ENCODE measurements at places on chromosomes 2 and 18.

DNA sequence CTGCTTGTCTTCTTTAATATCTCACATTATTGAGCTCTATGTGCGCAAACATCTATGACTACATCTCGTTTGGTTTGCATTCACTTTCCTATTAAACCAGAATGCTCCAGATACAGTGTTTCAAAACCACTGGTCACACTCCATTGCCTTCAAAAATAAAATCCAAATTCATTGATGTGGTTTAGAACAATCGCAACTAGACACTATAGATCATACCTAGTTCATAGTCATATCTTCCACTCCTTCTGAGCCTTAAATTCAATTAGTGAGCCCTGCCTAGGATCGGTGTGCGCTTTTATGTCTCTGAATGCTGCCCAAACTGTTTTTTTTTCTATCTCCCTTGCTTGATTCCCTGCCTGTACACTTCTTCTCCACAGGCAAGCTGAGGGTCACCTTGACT lies 238.5 kb upstream of the RGPD4 start:
- DNase-seq = no peak

GRCh38 chr2:172861656-172862476 lies 126.2 kb downstream of the RAPGEF4 start:
- DNase-seq = no peak

GRCh38 chr18:21272016-21272579 lies 30.1 kb downstream of the GREB1L start:
- DNase-seq = no peak

- no peak for DNase-seq
Measured at GRCh38 chr2:120559401-120559800, 176.3 kb upstream of the GLI2 start.

DNA sequence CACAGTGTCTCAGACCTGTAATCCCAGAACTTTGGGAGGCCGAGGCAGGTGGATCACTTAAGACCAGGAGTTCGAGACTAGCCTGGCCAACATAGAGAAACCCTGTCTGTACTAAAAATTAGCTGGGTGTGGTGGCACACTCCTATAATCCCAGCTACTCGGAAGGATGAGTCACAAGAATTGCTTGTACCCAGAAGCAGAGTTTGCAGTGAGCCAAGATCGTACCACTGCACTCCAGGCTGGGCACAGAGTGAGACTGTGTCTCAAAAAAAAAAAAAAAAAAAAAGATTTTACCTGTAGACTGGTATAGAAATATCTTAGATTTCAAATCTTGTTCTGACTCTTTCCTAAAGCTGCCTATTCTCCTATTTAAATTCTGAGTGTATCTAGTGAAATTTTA lies 7.2 kb upstream of the KLHL29 start:
- DNase-seq = no peak

DNA sequence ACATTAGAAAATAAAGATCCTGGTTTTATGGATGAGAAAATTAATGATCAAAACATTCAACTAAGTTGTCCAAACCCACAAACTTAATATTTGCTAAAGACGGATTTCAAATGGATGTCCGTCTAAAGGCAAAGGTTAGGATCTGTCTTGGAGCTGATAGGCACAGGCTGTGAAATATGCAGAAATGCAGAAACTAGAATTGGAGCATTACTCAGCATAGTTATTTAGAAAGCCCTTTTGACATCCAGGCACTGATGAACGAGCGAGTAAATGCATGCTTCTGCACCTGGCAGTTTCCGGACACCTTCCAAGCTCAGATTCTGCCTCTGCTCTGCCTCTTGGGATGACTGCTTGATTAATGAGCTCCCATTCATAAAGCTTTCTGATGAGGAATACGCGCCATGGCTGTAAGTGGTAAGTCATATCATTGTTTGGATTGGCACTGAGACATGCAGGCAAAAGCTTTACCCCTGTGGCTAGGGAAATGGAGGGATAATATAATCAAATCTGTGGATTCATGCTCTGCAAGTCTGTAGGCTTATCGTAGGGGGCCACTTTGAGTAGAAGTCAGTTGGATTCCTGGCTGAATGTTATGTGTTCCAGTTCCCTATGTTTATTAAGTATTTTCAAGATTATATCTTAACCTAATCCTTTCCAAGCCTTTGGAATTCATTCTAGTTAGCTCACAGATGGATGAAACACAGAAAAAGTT lies 2176.3 kb upstream of the CELF4 start:
- no peak for DNase-seq

DNA sequence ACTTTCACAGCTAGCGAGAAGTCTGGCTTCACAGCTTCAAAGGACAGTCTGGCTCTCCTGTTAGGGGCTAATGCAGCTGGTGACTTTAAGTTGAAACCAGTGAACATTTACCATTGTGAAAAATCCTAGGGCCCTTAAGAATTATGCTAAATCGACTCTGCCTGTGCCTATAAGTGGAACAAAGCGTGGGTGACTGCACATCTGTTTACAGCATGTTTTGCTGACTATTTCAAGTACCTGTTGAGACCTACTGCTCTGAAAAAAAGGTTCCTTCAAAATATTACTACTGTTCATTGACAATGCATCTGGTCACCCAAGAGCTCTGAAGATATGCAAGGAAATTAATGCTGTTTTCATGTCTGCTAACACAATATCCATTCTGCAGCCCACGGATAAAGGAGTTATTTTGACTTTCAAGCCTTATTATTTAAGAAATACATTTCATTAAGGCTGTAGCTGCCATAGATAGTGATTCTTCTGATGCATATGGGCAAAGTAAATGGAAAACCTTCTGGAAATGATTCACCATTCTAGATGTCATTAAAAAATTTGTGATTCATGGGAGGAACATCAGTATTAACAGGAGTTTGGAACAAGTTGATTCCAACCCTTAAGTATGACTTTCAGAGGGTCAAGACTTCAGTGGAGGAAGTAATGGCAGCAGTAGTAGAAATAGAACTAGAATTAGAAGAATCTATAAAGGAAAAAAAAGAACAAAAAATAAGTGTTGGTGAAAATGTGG lies 48.9 kb downstream of the POLR1A start:
- DNase-seq = no peak

DNA sequence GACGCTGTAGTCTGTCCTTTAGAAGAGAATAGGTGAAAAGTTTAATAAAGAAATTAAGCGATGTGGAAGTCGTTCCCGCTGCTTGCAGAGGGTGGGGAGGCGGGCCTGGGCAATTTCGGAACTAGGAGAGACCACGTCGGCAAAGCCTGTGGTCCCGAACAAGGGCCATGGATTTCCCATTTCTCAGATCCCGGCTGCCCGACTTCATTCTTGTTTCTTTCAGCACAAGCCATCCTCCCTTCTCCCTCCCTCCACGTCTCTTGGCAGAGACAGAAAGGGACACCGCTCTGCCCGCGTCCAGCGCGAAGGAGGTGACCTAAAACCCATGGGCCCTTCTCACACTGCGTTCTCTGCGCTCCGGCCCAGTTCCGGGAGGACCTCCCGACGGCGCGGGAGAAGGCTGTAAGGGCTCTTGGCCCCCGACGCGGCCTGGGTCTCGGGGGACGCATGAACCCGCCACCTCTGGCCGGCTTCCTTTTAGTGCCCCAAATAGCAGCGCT lies 2.2 kb upstream of the BCL2L11 start:
- DNase-seq = no peak

- no peak for DNase-seq
Measured at GRCh38 chr2:234363011-234363487, 133.8 kb downstream of the ARL4C start.

DNA sequence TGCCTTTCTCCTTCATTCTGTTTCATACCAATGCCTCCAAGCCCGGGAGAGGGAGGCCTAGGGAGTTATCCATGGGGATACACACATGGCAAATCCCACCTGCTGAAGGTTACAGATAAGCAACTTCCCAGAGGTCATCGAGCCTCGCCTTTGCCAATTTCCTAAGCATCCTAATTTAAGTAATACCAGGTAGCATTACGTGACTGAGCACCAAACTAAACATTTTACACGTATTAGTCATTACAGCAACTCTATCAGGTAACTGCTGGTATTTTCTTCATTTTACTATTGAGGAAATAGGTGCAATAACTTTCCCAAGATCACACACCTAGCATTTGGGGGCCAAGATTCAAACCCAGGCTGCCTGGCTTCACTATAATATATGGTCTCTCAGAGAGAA lies 30.1 kb upstream of the BZW1 start:
- DNase-seq = no peak

GRCh38 chr2:192072261-192072660 lies 122.5 kb downstream of the TMEFF2 start:
- DNase-seq = no peak

GRCh38 chr18:9517869-9518268 lies 42.6 kb downstream of the RALBP1 start:
- DNase-seq = no peak

GRCh38 chr2:9099341-9099751 lies 95.9 kb upstream of the MBOAT2 start:
- no peak for DNase-seq

DNA sequence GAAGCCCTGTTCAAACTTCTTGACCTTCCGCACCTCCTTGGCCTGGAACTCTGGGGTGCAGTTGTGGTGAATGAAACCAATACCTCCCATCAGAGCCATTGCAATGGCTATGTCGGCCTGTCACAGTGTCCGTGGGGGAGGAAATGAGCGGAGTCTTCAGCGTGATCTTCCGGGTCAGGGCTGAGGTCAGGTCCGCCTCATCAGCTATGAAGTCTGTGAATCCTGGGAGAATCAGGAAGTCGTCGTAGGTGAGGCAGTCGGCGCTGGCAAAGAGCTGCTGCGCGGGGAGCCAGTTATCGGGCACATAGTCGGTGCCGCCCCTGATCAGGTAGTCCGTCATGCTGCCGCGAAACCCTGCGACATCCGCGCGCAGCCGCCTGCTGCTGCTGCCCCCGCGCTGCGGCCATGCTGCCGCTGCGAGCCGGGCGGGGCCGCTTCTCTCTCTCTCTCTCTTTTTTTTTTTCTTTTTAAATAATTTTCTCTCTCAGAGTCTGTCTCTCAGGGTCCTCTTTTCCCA lies 154.1 kb upstream of the ZSWIM2 start:
- no peak for DNase-seq

- no peak for DNase-seq
Measured at GRCh38 chr2:239118675-239119211, 270.9 kb downstream of the TWIST2 start.

- no peak for DNase-seq
Measured at GRCh38 chr2:127175751-127176354, 44.2 kb downstream of the CYP27C1 start.

DNA sequence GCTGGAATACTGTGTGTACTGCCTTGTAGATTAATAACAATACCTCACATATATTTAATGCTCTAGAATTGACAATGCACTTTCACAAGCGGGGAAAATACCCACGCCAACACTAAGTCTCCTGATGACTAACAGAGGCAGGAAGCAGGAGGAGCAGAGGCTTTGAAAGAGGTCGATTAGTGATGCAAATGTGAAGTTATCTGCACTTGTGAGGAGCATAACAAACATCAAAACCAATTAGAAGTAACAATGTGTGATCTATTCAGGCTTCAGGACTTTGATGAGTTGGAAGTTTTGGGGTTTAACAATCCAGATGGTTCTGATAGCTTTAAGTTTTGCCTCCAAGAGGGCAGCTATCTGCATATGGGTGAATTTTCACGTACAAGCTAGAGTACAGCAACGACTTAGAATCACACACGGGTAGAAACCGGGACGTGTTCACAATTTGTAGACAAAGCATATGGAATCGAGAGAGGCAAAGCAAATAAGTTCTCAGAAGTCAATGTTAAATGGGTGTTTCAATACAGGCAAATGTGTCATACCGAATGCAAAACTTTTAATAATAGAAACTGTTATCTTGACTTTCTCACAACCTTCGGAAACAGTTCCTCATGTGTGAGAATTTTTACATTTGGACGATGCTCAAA lies 114.5 kb downstream of the METTL8 start:
- no peak for DNase-seq

DNA sequence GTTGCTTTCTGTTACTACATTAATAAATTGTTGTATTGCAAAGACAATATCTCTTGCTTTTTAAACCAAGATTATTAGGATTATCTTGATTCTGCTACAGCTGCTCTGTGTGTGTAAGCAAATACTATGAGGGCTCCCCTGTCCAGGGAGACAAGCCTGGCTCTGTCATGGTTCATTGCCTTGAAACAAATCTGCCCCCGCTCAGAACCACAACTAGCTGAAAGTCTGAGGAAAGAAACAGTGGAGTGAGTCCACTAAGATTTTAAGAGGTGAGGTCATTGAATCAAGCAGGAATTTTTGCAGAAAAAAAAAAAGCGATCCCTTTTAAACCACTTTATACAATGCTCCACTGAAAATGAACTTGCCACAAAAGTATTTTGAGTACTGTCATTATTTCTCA lies 30.8 kb upstream of the LRRTM4 start:
- DNase-seq = no peak

- DNase-seq = no peak
Measured at GRCh38 chr2:157424374-157424773, 19.5 kb downstream of the CYTIP start.

DNA sequence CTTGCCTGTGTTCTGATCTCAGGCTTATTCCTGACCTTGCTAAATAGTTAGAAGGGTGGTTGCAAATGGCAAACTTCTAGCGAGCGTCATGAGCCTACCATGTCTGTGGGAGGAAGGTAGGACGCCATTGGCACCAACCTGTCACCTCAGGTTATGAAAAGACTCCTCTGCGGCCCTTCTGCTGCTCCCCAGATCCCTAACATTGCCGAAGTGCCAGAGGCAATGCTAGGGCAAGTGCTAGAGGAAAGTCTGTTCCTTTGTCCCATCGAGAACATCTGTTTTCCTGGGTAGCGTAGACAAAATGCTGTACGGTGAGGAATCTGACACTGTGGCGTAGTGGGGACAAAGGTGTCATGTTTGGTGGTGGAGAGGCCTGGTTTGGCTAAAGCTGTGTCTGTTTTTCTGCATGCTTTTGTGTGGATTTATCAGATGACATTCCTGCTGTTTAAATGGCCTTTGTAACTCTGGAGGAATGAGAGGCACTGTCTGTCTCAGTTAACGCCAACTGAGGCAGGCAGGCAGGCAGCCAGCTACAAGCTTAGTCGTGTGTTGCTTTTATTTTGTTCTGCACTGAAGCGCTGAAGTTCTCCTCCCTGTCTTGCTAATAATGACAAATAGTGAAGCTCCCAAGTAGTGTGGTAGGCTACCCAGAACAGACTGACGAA lies 94.1 kb downstream of the PRPF40A start:
- DNase-seq = no peak

DNA sequence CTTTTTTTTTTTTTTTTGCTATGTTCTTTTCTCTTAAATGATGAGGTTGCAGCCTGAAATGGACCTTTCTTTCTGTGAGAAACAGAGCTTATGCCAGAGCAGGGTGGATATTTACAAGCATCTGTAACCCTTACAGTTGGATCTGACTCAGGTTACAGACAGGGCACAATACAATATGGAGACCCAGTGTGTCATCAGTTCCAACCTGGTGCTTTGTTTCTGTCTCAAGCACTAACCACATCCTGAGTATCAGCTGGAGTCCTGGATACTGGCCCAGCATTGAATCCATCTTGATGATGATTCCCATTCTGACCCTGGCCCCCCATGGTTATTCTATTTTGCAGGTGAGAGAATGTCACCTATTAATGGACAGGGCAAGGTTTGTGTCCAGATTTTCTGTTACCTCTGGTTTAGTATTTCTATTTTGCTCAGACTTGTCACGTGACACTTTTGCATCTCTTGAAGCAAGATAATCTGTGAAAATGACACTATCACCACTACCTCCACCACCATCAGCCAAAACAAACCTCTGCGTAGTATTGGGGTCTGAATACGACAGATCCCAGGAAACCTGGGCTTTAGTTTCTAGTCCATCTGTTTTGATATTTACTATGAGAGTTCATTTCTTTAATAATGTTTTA lies 174.0 kb downstream of the CCDC85A start:
- no peak for DNase-seq

- DNase-seq = no peak
Measured at GRCh38 chr2:70508711-70509462, 44.7 kb downstream of the TGFA start.

- DNase-seq = no peak
Measured at GRCh38 chr2:180133736-180134135, 126.6 kb upstream of the CWC22 start.
